Activated CD8-positive, alpha-beta T cell treated with anti-CD3 and anti-CD28 coated beads for 36 hours (primary cell): ENCODE measurements at places on chromosomes 1 and 21. TPM values are rescaled to one million over a fixed set of nuclear protein-coding genes. Genes with fewer than 3 reads are reported as not detected.

DNA sequence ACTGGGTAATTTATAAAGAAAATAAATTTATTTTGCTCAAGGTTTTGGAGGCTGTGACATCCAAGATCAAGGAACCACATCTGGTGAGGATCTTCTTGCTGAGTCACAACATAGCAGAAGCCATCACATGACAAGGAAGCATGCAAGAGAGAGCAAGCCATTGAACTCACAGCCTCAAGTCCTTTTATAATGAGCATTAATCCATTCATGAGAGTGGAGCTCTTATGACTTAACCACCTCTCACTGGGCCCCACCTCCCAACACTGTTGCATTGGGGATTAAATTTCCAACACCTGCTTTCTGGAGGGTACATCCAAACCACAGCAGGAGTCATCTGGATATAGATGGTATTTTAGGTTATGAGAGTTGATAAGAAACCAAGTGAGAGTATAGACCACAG lies 20.6 kb upstream of the EGLN1 start:
- no peak for DNase-seq

DNA sequence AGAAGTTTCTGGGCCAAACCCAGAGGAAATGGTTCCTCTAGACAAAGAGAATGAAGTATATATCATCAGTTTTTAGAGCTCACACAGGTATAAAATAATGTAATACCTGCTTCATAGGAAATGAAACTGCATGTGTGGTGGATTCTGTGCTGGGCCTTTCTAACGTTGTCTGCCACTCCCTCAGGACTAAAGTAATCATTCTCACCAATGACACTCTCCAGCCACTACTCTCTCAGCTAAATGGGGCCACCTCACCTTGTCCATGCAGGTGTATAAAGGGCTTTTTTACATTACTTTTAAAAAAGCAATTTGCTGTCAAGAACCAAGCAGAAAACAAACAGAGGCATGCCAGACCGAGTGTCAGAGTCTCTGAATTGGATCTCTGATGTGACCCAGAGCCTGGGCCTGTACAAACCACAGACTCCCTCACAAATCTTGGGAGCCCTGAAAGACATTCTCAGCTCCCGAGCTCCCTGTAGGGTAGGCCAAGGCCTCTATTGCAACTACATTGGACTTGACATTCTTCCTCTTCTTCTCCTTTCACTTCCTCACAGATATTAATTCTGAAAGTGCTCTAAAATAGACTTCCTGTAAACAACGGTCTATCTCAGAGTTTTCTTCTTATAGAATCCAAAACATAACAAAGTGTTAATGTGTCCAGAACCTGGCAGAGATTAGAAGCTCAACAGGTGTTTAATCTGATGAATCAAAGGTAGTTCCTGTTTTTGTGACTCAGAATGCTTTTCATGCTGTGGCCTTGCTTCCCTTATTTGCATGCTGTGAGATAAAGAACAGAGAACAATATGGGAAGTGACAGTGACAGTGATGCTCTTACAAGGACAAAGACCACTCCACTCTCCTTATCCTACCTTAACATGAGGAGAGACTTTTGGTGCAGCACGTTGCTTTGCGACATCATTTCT lies 8.6 kb downstream of the AIM2 start:
- no peak for DNase-seq

- no peak for DNase-seq
These were observed 65.4 kb downstream of the SYDE2 start for GRCh38 chr1:85135392-85135798.

GRCh38 chr1:34378968-34379856 lies 202.5 kb downstream of the C1orf94 start:
- no peak for DNase-seq

SMCP gene
- not detected for total RNA-seq

ANGPTL3 gene
- not detected for total RNA-seq

GRCh38 chr1:17621691-17622090 lies 82.2 kb downstream of the ARHGEF10L start:
- no peak for DNase-seq

- DNase-seq = no peak
These were observed 101.3 kb upstream of the C8B start for GRCh38 chr1:57066980-57067610.

- no peak for DNase-seq
These were observed 34.1 kb upstream of the GPR153 start for GRCh38 chr1:6294890-6295556.

- no peak for DNase-seq
These were observed 503.2 kb downstream of the DPYD start for GRCh38 chr1:97417661-97418060.

SH2D1B gene
- not detected for total RNA-seq

DNA sequence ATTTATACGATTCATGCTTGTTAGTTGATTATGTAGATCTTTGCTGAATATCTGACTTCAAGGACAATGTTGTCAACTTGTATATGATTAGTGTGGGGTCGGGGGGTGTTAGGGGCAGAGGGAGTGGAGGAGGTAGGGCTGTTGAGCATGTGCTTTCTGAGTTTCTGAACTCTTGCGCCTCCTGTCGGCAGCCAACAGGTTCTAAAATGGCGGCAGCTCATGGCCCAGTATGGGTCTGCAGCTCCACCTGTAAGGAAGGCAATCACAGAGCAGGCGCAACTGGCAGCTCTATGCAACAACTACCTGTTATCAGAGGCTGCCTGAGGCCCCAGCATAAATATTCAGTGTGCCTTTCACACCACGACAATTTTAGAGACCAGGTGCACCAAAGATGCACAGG lies 205.8 kb upstream of the PLXNA2 start:
- DNase-seq = no peak

GRCh38 chr21:28126521-28127174 lies 866.0 kb downstream of the LTN1 start:
- no peak for DNase-seq

- no peak for DNase-seq
These were observed 3.6 kb upstream of the VWA1 start for GRCh38 chr1:1431845-1432273.

PIGR gene
- not detected for total RNA-seq

DNA sequence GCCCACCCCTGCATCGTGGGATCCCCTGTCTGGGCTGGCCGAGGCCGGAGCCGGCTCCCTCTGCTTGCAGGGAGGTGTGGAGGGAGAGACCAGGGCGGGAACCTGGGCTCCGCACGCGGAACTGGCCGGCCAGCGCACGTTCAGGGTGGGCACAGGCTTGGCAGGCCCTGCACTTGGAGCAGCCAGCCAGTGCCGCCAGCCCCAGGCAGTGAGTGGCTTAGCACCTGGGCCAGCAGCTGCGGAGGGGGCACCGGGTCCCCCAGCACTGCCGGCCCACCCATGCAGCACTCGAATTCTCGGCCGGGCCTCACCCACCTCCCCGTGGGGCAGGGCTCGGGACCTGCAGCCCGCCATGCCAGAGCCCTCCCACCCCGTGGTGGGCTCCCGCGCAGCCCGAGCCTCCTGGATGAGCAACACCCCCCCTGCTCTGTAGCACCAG lies 422.6 kb downstream of the AMY1C start:
- no peak for DNase-seq
